ENCODE measurements at places on chromosomes 3 and 15. TPM values are rescaled to one million over a fixed set of nuclear protein-coding genes. Genes with fewer than 3 reads are reported as not detected.

- no peak for DNase-seq
Measured at GRCh38 chr15:68317281-68318007, 39.9 kb downstream of the FEM1B start.

GRCh38 chr3:64992530-64993285 is 304.9 kb upstream of the ADAMTS9 start:
- no peak for DNase-seq

DNA sequence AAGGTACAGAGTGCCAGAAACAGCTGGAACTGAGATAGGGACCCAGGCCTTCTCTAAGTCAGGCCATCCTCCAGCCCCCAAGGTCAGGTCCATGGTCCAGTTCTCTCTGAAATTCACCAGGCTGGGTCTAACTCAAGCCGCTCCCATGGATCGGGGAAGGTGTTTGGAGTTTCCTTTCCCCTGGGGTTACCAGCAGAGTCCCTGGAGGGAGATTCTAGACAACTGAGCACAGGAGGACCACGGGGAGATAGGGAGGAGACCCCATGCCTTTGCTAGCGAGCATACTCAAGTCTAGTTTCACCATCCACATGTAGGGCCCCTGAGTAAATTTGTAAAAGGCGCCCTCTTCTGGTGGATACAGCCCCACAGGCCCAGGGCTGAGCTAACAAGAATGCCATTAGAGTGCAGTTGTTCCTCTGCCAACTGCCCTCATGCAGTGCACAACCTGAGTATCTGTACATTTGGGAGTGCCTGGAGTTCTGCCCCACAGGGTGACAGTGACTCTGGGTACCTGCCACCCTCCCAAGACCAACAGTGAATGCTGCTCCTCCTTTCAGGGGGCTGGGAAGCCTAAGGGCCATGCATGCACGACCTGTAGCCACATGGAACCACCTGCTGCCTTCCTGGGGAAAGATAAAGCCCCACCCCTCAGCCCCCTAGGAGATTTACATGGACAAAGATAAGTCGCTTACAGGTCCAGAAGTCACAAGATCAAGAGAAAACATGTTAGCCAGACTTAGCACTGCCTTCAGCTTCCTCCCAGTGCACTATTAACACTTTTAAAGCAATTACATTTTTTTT is 89.0 kb downstream of the IQSEC1 start:
- DNase-seq, result peak; percentile 72

GRCh38 chr3:69761896-69762767 is 22.9 kb downstream of the MITF start:
- no peak for DNase-seq

FRMD4B gene
- total RNA-seq, result 62.1 TPM

- DNase-seq, result no peak
Measured at GRCh38 chr3:167785790-167786189, 50.3 kb downstream of the SERPINI1 start.

DNA sequence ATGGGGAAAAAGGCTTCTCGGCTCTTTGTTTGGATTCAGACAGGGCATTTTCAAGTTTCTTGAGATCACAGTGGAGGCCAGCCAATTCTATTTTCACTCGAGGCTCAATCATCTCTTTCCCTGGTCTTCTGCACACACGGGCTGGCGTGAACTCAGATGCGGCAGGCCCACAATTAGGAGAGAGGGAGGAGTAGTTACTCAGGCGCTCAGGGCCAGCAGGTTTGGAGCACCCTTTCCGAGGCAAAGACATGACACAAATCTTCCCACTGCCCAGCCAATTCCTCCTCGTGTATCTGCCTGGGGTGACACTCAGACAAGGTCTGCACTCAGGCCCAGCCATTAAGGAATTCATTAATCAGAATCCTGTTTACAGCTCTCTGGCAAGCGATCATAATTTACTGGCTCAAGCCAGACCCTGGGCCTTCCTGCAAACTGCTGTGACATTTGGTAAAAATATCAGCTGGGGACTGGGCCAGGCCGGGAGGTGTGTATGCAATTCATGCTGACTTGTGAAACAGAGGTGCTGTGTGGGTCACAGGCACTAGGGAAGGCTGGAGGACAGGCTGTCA is 68.1 kb upstream of the TLE3 start:
- DNase-seq, result no peak

DNA sequence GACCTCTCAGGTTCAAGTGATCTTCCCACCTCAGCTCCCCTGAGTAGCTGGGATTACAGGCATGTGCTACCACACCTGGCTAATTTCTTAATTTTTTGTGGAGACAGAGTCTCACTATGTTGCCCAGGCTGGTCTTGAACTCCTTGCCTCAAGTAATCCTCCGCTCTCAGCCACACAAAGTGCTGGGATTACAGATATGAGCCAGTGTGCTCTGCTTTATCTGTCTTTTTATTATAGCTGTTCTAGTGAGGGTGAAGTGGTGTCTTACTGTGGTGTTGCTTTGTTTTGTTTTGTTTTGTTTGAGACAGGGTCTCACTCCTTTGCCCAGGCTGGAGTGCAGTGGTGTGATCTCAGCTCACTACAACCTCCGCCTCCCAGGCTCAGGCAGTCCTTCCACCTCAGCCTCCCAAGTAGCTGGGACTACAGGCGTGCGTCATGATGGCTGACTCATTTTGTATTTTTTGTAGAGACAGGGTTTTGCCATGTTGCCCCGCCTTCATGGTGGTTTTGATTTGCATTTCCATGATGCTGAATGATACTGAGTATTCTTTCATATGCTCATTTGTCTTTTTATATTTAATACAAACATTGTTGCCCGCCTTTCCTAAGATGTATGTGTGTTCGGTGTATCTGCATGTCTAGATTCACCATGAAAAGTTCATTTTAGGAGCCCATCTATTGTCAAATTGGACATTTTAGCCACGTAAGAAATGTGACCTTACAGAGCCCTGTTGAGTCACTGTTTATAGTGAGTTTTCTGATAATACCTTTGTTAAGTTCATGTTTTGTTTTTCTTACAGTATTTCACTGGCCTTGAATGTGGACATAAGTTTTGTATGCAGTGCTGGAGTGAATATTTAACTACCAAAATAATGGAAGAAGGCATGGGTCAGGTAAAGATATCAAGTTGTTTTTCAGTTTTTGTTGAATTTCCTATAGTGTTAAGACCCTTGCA is 80.6 kb downstream of the ARIH1 start:
- DNase-seq, result no peak

- no peak for DNase-seq
Measured at GRCh38 chr15:98858610-98859023, 149.0 kb downstream of the PGPEP1L start.

ATOSA gene
- 80.0 TPM for total RNA-seq

GRCh38 chr15:71572452-71573053 is 237.8 kb upstream of the NR2E3 start:
- DNase-seq, result no peak

DNA sequence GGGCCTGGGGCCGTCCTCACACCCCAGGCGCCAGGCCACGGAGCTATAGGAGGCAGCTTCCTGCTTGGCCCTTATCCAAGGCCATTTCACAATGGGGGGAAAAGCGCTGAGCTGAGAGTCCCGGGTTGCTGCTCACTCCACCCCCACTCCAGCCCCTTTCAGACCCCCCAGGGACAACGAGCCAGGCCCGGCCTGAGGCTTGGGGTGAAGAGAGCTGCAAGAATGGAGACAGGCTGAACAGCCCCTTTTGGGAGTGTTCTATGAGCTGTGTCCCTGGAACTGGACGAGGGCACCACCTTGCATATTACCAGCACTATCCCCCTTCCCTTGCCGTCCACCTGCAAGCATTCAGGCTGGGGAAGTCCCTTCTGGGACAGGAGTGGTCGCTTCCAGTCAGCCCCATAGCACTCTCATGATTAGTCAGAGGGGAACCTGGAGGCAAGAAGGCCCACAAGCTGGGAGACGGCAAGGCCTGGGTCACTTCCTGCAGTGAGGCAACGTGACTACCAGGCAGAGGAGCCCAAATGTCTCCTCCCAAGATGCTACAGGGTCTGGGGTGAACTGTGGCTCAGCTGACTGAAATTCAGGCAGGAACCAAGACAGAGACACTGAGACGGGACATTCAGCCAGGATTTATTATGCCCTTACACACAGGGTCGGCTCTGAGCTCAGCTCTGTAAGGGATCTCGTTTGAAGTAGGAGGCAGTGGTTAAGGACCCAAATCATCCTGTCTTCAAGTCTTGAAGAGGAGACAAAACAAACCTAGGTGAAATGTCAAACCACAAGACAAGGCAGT is 8.6 kb upstream of the SRP14 start:
- DNase-seq, result no peak

DNA sequence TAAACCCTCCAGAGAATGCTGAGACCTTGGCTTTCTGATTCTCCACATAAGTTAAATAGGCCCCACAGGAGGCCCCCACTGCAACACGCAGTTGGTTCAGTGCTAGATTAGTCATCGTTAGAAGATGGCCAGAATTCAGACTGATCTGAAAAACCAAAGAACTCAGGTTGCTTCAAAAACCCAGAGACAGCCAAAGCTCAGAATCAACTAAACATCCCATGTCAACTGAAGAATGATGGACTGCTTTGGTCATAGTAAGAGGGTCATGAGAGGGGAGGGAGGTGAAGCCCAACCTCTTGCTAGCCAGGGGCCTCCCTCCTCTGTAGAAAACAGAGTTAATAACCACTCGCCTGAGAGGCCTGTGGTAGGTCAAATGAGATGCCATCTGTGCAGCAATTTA is 93.1 kb downstream of the AKAP13 start:
- no peak for DNase-seq

DNA sequence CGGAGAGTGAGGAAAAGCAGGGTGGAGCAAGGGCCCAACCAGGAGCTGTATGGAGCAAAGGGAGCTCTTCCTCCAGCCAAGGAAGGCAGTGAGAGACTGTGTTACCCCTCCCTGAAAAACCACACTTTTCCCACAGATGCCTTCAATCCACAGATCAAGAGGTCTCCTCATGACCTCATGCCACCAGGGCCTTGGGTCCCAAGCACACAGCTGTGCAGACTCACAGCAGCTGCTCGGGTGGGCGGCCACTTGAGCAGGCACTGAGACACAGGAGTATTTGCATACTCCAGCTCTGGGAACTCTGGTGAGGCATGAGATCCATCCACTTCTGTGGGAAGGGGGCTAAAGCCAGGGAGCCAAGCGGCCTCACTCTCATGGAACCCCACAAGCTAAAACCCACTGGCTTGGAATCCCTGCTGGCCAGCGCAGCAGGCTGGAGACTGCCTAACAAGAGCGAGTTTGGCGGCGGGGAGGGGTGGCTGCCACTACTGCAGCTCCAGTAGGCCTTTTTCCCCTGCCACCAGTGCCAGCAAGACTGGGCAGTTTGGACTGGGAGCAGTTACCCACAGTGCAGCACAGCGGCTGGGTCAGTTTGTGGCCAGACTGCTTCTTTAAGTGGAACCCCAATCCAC is 880.6 kb upstream of the ARPP21 start:
- no peak for DNase-seq

GRCh38 chr3:188326111-188326510 is 172.2 kb downstream of the LPP start:
- no peak for DNase-seq

GRCh38 chr15:39843565-39843964 is 60.9 kb upstream of the FSIP1 start:
- DNase-seq, result no peak

DNA sequence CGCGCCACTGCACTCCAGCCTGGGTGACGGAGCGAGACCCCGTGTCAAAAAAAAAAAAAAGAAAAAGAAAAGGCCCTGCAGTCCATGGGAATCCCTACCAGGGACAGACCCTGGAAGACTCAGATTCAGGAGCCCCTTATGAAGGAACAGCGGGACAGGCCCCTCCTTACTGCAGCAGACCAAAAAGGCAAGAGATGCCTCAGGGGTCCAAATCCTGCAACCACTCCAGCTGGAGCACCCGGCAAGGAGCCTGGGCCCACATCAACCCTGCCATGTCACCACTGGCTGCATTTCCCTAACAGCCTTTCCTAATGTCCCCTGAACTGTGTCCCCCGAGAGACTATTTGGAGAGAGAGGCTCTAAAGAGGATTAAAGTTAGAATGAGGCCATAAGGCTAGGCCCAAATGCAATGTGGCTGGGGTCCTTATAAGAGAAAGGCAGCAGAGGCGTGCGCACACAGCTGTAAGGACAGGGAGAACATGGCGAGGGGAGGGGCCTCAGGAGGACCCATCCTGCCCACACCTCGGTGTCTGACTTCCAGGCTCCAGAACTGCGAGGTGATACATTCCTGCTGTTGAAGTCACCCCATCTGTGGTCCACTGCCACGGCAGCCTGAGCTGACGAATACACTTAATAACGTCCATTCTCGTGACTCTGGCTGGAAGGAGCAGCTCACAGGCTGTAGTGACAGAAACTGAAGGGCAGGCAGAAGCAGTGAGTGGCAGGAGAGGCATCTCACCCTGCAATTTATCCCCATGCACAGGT is 78.1 kb downstream of the ATP10A start:
- no peak for DNase-seq

- no peak for DNase-seq
Measured at GRCh38 chr3:30342318-30343060, 263.9 kb upstream of the TGFBR2 start.

GRCh38 chr15:30885814-30886213 is 17.9 kb upstream of the FAN1 start:
- no peak for DNase-seq

CCDC54 gene
- not detected for total RNA-seq

DNA sequence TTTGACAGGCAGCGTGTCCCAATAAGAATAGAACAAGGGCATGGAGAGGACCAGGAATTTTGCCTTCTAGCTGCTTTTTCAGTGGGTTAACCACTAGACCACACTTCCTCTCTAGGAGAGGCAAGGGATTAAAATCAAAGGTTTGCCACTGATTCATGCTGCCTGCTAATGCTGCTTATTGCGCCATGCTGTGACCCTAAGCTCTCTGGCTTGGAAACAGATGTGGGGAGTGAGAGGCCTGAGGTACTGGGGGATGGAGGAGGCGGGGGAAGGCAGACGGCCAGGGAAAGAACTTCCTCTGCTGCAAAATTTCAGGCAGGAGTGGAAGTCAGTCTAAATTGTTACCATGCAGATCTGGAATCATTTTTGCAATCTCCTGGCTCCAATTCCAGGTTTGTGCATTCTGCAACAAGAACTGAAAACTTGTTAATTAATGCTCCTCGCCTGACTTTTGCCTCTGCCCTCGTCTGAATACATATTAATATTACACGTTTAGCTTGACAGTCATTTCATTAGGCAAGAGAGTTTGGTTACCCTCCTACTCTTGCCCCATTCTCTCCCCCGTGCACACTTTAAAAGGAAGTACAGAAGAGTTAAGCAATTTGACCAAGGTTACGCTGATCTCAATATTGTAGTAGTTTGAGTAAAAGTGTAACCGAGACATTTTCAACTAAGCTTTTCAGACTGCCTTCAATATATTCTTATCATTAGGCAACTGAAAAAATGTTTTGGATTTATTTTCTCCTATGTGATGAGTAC is 121.7 kb upstream of the SPRED1 start:
- peak; percentile 86 for DNase-seq

DNA sequence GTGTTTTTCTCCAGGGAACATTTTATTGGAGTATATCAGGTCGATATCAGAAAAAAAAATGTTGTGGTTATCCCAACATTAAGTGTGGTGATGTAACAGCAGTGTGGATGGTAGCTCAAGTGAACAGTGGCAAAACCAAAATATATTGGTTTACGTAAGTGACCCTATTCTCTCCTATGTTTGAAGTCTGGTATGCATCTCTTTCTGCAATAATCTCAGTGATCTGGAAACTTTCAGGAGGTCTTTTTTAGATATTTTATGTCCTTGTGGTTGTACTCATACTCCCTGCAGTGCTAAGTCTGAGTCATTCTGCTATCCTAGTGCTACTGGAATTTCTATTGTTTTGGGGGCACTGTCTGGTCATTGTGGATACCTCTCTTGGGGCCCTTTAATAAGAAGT is 137.9 kb downstream of the SNRPN start:
- no peak for DNase-seq

GRCh38 chr15:57370929-57371328 is 5.4 kb upstream of the CGNL1 start:
- DNase-seq, result no peak
